CD14-positive monocyte (primary cell): ENCODE measurements at places on chromosomes 1 and 21.

GRCh38 chr1:248800459-248800858 is 25.3 kb downstream of the SH3BP5L start:
- DNase-seq = no peak

GRCh38 chr1:178174539-178174938 is 80.6 kb downstream of the RASAL2 start:
- DNase-seq = no peak

DNA sequence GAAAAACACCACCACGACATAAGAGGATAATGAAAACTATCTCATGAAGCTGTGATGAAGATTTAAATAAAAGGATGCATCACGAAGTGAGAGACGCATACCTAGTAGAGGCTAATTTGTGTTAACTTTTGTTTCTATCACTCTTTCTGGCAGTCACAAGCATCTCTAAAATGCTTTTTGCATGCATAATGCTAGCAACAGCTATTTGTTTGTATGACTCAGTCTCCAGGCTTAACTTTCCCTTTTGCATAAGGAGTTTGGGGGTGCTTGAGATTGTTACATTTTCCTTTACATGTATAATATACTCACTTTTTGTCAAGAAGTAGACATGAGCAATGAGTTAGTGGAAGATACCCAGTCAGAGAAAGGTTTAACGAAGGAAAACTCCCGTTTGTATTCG is 385.4 kb downstream of the DISC1 start:
- DNase-seq = no peak

GRCh38 chr1:9115351-9116205 is 13.3 kb downstream of the GPR157 start:
- no peak for DNase-seq

GRCh38 chr1:27724961-27725373 is 794 bp upstream of the FAM76A start:
- DNase-seq = no peak

DNA sequence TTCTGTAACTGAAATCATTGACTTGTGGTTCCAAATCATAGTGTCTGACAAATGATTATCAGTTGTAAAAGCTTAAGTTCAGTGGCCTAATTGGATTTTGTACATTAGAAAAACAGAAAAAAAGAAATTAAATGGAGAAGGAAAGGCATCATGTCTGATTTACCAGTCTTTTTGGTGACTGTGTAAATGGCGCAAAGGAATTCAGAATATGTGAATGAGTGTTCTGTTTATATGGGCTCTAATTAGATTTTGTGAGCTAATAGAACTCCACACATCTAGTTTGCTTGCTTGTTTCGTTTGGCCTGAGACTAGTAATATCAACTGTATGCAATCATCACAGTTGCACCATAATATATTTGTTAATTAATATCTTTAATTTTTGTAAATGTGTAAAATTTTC is 151.7 kb downstream of the PLA2G4A start:
- no peak for DNase-seq
